Kasumi-1 (cell line): ENCODE measurements at places on chromosomes 1 and 21.

DNA sequence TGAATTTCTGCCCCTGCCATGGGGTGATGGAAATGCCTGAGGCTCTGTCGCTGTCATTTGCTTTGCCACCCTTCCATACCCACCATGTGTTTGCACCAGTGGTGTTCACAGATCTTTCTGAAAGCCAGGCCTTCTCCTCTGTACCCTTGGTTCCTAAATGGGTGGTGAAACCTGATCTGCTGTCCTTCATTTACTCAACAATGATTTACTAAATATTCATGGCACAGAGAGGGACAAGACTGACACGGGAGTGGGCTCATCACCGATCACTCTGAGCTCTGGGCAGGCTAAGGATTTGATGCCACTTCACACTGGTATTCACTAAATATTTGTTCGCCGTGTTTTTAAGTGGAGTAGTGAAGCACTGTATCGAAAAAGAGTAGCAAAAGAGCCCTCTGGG is 40.9 kb downstream of the LRRC8B start:
- no peak for DNase-seq

DNA sequence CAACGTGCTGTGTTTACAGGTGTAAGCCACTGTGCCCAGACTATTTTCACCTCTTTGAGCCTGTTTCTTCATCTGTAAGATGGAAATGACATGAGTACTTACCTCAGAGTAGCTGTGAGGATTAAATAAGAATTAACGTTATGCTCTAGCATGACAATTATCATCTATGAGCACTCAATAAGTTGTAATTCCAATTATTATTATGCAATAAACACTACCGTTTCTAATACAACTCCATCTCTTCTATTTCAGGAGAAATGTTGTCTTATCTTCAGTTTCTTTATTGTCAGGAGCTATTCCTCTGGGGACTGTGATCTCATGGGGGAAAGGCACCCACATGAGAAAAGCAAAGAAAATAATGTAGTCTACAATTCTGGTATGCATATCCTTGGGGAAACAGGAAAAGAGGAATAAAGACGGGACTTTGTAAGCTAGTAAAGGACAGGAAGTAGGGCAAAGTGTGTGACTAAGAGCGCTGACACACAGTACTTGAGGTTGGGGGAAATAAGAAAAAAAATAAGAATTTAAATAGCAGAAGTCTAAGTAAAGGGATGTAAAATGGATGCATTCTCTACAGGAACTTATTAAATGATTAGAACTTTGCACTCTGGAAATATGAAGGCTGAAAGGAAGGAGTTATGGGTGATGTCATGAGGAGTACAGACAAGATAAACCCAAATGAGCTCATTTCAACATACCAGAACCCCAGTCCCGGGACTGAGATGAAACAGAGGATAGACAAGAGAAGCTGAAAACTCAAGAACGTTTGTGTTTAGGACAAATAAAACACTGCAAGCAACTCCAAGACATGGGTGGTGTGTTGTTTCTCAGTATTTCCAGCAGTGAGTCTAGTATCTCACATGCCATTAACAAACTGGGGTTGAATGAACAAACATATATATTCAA is 9.8 kb downstream of the PHC2 start:
- DNase-seq, result peak; percentile 84

GRCh38 chr1:33301273-33301984 is 19.5 kb downstream of the A3GALT2 start:
- no peak for DNase-seq

DNA sequence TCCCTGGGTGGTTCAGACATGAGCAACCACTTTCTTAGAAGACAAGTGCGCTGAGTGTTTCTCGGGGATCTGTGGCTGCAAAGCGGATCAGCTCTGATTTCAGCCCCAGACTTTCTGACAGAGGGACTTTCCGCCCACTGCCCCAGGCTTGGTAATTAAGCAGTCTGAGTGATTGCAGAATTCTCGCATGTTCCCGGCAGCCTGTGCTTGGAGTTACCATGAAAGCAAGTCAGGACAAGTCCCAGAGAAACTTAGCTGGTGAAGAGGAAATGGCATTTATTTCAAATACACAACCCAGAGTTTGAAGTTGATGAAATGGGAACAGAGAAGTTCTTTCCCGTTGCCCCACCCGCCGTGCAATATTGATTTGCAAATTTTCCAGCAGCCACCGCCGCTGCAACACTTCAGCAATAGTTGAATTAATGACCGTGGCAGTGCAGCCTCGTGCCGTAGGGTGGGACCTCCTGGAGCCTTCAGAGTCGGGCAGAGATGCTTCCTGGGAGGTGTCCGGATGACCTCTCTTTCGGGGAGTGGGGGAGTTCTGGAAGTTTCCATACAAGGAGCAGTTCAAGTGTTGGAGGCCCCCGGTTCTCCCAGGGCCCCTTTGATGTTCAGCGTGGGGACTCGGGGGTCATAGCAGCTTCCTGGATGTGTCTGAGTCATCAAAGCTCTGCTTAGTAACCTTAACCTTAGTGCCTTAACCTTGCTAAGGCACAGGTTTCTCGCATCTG is 134.7 kb downstream of the KAZN start:
- DNase-seq, result no peak

- DNase-seq, result no peak
These were observed 62.7 kb upstream of the ATP1B1 start for GRCh38 chr1:169043823-169044222.

DNA sequence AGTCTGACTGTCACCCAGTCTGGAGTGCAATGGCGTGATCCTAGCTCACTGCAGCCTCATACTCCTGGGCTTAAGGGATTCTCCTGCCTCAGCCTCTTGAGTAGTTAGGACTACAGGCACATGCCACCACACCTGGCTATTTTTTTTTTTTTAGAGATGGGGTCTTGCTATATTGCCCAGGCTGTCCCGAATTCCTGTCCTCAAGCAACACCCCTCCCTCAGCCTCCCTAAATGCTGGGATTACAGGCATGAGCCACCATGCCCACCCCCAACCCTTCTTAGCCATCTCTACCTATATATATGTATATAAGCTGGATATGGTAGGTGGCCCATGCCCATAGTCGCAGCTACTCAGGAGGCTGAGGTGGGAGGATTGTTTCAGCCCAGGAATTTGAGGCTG is 13.4 kb upstream of the SLC25A44 start:
- no peak for DNase-seq

DNA sequence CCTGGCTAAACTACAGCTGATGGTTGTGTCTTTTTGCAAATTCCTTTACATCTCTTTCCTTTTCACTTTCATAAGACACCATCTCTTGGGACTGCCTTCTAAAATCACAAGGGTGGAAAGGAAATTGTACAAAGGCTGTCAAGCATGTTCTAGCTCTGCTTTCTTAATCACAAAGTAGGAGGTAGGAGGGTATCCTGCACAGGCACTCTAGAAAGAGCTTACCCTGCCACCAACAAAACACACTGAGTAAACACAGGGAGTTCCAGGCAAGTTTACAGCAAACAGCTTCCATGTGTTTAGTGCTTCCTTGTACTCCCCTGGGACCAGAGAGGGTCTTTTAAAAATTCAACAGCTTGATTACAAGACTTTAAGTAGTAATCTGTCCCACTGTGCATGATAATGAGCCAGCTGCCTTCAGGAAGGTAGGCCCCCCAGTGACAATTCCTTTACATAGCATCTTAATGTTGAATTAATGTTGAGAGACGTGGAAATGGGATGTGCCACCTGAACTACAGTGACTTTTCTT is 2.4 kb downstream of the PLPP3 start:
- peak; percentile 60 for DNase-seq

GRCh38 chr1:10451287-10451686 is 1.5 kb downstream of the CORT start:
- DNase-seq, result no peak

GRCh38 chr1:222010306-222010705 is 268.4 kb upstream of the DUSP10 start:
- DNase-seq, result no peak

GRCh38 chr1:232900818-232901217 is 49.6 kb upstream of the NTPCR start:
- DNase-seq, result no peak

- no peak for DNase-seq
These were observed 156.1 kb upstream of the IVNS1ABP start for GRCh38 chr1:185473186-185473585.

- DNase-seq, result no peak
These were observed 5.4 kb upstream of the PSMG1 start for GRCh38 chr21:39188521-39189139.

DNA sequence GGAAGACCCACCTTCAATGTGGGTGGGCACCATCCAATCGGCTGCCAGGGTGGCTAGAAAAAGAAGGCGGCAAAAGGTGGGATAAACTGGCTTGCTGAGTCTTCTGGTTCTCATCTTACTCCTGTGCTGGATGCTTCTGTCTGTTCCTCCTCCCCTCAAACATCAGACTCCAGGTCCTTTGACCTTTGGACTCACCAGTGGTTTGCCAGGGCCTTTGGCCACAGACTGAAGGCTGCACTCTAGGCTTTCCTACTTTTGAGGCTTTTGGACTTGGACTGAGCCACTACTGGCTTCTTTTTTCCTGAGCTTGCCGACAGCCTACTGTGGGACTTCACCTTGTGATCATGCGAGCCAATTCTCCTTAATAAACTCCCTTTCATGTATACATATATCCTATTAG is 55.9 kb downstream of the VCAM1 start:
- no peak for DNase-seq

DNA sequence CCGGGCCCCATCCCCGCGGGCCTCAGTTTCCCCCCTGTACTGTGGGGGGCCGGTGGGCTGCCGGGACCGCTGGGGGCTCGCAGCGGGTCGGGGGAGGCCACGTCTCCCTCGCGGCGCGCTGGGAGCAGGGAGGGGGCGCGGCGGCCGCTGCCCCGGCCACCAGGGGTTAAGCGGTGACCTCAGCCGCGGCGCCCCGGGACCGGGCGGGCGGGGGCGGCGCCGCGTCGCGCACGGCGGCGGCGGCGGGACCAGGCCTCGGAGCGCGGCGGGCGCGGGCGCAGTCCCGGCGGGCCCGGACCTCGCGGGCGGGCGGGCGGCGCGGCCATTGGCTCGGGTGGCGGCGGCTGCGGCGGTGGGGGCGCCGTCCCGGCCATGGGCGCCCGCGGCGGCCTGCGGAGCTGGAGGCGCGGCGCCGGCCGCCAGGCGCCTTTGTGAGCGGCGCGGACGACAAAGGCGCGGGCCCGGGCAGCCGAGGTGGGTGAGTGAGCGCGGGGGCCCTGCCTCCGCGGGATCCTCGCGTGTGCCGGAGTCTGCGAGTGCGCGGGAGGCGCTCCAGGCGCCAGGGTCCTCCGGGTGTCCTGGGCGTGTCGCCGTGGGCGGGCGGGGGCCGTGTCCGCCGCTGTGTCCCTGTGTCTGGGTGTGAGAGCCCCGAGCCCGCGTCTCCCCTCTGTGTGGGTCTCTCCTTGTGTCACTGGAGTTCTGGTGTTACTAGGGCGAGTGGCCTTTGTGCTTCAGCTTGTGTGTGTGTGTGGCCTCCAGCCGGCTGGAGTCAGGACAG is at the start of gene ARHGEF10L:
ARHGEF10L (plus strand) TSS at position 222 of the 778 bp plus-strand sequence. CDS start 40,898 bp downstream, outside the sequence.
- DNase-seq, result no peak

GRCh38 chr21:17925899-17926298 is 106.7 kb upstream of the C21orf91 start:
- DNase-seq, result peak; percentile 49

DNA sequence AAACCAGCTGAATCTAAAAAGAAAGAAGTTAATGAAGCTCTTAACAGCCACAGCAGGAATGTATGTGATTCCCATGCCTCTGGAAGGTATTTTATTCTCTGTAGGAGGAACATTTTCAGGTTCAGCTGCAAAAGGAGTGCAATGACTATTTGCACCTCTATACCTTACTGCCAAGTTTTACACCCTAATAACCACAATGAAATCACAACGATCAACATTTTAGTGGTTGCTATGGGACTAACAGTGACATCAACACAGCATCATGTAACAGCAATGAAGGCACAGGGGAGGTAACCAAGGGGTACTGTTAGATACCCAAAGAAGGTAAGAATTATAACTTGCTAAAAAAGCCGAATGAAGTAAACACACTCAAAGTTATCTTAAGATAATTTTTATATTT is 116.3 kb upstream of the HP1BP3 start:
- no peak for DNase-seq

GRCh38 chr1:229019663-229020271 is 251.1 kb upstream of the RAB4A start:
- no peak for DNase-seq

DNA sequence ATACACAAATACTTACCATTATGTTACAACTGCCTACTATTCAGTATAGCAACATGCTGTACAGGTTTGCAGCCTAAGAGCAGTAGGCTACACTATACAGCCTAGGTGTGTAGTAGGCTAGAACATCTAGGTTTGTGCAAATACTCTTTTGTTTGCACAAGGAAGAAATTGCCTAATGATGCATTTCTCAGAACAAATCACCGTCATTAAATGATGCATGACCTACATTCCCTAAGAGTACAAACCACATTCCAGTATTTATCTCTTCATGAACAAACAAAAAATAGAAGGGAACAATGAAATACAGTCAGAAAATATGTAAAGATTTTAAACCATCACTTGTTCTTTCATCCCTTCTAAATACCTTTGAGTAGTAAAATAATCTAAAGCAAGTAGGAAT is 109.7 kb upstream of the HP1BP3 start:
- DNase-seq, result no peak
